ENCODE measurements at places on chromosomes 3 and 15.

- no peak for DNase-seq
Measured at GRCh38 chr3:105608623-105609022, 241.9 kb downstream of the ALCAM start.

DNA sequence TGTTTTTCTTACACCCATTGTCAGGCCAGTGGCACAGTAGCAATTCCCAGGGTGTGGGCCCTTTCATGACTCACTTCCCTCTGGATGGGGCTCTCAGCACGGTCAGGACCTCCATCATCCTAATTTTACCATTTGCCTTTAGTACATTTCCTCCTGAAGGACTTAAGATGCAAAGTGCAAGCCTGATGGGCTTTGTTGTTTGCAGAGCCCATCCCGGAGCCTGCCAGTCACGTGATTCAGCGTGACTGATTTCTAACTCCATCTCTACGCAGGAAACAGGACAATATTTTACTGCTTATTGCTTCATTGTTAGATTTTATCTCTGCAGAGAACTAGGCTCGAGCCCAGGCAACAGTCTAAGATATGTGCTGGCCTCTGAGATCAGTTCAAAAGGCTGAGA is 223.7 kb downstream of the PDZRN3 start:
- DNase-seq: no peak

- peak; percentile 45 for DNase-seq
Measured at GRCh38 chr15:38699633-38700230, 135.1 kb upstream of the RASGRP1 start.

DNA sequence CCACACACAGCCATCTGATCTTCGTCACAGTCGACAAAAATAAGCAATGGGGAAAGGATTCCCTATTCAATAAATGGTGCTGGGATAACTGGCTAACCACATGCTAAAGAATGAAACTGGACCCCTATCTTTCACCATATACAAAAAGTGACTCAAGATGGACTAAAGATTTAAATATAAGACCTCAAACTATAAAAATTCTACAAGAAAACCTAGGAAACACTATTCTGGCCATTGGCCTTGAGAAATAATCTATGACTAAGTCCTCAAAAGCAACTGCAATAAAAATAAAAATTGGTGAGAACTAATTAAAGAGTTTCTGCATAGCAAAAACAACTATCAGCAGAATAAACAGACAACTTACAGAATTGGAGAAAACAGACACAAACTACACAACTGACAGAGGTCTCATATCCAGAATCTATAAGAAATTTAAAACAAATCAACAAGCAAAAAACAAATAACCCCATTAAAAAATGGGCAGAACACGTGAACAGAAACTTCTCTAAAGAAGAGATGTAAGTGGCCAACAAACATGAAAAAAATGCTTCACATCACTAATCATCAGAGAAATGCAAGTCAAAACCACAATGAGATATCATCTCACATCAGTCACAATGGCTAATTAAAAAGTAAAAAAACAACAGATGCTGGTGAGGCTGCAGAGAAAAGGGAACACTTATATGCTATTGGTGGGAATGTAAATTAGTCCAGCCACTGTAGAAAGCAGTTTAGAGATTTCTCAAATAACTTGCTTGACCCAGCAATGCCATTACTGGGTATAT is 104.0 kb downstream of the NR1I2 start:
- no peak for DNase-seq

- DNase-seq: no peak
Measured at GRCh38 chr3:129432036-129432435, 3.6 kb upstream of the EFCAB12 start.

- DNase-seq: peak; percentile 63
Measured at GRCh38 chr15:75455424-75455981, 4.0 kb upstream of the SIN3A start.

GRCh38 chr15:88707771-88708654 is 69.2 kb downstream of the ISG20 start:
- no peak for DNase-seq

DNA sequence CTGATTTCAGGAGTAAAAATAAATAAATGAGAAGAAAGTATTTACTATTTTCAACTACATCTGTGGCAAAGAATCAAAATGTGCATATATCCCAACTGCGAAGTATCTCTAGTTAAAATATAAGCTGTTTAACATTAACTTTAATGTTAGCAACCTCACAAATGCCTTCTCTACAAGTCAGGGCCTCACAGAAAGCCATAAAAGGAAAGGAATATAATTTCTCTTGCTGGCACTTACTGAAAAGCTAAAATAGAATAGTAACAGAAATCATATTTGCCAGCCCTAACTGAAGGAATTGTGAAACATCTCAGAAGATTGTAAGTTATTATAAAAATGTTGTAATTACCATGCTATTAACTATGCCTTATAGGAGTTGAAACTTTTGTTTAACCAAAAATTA is 65.1 kb upstream of the MBNL1 start:
- no peak for DNase-seq

DNA sequence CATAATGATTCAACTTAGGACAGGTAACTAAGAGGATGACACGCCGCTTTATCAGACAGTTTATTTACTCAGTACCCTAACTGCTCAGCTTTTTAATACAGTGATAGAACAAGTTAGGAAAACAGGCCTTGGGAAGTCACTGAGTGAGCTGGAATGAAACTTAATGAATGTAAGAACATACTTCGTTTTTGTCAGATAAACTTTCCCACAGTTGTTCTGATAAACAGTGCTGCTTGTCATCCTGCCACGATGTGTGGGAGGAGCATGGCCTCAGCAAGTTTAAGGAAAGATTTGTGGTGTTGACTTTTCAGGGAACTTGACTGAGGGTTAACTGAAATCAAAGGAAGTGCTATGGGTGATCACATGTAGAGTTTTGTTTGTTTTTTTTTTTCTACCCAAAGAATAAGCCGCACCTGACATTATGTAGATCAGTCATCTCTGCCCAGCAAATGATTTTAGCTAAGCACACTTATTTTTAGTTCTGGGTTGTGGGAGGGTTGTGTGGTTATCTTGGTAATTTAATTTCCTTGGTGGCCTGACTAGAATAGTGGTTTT is 5.6 kb upstream of the P2RY14 start:
- DNase-seq: no peak

- DNase-seq: no peak
Measured at GRCh38 chr15:96047255-96047931, 283.1 kb upstream of the NR2F2 start.

DNA sequence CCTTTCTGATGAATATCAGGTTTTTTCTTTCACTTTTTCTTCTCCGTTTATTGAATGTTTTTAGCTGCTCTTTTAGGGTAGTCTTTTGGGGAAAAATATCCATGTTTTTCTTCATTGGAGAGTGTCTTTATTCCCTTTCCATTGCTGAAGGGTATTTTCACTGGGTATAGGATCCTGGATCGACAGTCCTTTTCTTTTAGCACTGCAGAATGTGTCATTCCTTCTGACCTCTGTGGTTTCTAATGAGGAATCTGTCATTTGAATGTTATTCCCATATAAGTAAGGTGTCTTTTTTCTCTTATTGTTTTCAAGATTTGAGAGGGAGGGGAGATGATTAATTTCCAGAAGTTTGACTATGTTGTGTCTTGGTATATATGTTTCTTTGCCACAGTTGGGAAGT is 96.8 kb downstream of the BBX start:
- DNase-seq: peak; percentile 7

GRCh38 chr15:73865904-73866303 is 7.5 kb upstream of the TBC1D21 start:
- DNase-seq: no peak

DNA sequence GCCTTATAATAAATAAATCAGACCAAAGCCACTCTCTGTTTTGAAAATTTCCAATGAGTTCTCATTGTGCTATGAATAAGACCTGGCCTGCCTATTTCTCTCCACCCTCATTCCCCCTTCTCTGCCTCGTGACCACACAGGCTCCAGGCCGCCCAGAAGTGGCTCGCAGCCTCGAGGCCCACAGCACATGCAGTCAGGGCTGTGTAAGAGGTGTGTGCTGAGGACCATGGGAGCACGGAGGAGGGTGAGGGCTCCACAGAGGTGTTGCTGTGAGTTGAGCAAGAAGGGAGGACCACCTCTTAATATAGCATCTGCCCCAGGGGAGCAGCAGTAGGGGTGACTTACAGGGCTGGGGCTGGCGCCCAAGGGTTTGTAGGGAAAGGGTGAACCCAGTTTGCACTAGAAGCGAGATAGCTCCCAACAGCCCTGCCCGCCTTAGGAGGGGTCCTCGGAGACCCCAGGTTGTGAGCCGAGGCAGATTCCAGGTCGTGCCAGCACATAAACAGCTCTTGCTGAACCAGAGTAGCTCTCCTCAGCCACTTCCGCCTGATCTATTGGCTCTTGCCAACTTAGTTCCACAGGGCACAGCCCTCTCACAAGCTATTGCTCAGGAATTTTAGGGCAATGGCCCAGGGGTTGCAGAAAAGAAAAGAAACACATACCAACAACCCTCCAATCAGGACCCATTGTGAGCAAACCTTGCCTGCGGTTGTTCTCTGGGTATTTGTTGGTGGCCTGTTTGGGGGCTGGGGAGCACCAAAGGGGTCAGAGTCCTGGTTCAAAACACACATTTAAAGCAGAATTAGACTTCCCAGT is 117.7 kb downstream of the MYLK start:
- DNase-seq: no peak

Data from AML-193 (cell line).